Tracheal epithelial cell (primary cell): ENCODE measurements at places on chromosomes 2 and 18. TPM values are rescaled to one million over a fixed set of nuclear protein-coding genes. Genes with fewer than 3 reads are reported as not detected.

The SERPINB7 gene
- 35.4 and 53.0 TPM in 2 replicates for total RNA-seq

The MAL gene
- 1.3 and 55.9 TPM in 2 replicates for total RNA-seq

The GALNT14 gene
- 12.8 and 28.2 TPM in 2 replicates for total RNA-seq

The GBX2 gene
- not detected in 2 replicates for total RNA-seq

The WNT6 gene
- under 0.01 TPM in 2 replicates for total RNA-seq

The IGFBP2 gene
- total RNA-seq, result 41.8 and 90.6 TPM in 2 replicates

The MALL gene
- 41.7 and 67.1 TPM in 2 replicates for total RNA-seq

The MCFD2 gene
- total RNA-seq, result 81.7 and 83.8 TPM in 2 replicates

The RFTN2 gene
- total RNA-seq, result 0.21 TPM in 1 of 2 replicates, not detected in the other

The CHRND gene
- not detected in 2 replicates for total RNA-seq

The SERPINB11 gene
- total RNA-seq, result not detected in 2 replicates
